Tibial artery (tissue), 4 donors: ENCODE measurements at places on chromosomes 12 and 14.

GRCh38 chr12:90808568-90808967, 146.4 kb downstream of the CCER1 start:
- no peaks in the 10 kb centered on the region for H3K4me1 ChIP-seq
- no peak overlapping the region for H3K27ac ChIP-seq
- DNase-seq, result no peak

- peaks cover 4% of the 10 kb centered on the region for H3K27me3 ChIP-seq
These were observed 18.1 kb downstream of the MEG3 start for GRCh38 chr14:100844082-100844408.

DNA sequence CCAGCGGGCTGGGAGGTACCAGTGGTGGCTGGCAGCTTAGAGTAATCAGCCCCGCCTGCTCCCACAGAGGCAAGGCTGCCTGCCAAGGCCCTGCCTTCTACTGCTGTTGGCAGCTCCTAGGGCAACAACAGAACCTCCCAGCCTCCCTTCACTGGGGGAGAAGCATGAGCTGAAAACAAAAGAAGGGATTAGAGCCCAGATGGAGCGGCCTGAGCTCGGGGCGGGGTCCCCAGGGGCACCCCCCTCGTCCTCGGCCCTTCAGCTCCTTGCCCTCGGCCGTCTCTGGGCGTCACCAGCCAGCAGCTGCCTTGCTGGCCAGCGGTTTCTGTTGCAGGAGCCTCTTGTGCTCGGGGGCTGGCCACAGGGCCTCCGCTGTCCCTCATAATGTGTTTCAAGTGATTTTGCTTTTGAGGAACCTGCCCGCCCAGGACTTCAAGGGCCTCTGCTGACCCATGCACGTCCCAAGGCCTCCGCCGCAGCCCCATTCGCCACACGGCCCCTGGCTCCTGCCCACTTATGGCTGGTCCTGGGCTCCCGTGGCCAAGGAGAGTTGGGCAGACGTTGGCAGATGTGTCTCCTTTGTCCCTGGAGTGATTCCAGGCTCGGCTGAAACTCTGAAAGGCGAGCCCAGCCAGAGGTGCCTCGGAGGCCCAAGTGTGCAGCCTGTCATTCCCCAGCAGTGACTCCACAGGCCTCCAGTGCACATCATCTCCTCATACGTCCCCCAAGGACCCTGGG, 49.7 kb downstream of the PSMA6 start:
- H3K27ac ChIP-seq, result peak overlapping the region; percentile 92
- no peaks in the 10 kb centered on the region for H3K27me3 ChIP-seq
- DNase-seq, result peak; percentile 100
- peaks cover 15% of the 10 kb centered on the region for H3K4me1 ChIP-seq
- peak overlapping the region; percentile 48 for H3K4me3 ChIP-seq

DNA sequence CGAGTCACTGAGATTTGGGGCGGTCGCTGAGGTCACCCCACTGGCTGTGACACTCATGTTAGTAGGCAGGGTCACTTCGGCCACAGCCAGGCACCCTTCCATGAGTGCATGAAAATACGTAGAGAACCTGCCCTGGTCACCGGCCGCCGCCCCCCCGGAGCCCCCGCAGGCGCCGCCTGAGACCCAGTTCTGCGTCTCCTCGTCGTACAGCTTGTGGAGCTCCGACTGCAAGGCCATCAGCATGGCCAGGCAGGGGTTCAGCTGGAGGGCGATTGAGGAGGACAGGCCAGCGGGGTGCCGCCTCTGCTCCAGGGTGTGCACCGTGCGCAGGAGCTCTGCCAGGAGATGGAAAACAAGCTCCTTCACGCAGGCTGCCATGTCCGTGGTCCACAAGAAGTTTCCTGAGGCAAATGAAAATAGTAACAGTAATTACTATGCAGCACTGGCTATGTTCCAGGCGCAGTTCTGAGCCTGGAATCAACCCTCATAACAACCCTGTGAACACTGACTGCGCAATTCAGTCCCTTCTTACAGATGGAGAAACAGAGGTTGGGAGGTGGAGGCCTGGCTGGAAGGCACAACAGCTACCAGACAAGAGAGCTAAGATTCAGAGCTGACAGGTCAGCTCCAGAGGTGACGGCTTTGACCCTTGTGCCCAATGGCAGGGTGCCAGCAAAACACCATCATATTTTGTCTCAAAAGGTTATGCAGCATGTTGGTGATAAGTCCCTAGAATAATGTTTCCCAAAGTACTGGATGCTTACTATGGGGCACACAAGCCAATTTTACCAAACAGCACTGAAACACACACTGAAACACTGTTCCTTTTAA, 59.9 kb downstream of the TRAFD1 start:
- no peak overlapping the region for H3K4me3 ChIP-seq
- H3K27ac ChIP-seq, result no peak overlapping the region
- H3K27me3 ChIP-seq, result no peaks in the 10 kb centered on the region
- no peak for DNase-seq

GRCh38 chr14:61150851-61151250, 130.3 kb downstream of the TMEM30B start:
- no peaks in the 10 kb centered on the region for H3K27me3 ChIP-seq
- no peak overlapping the region for H3K4me3 ChIP-seq
- peak overlapping the region; percentile 73 for H3K27ac ChIP-seq

DNA sequence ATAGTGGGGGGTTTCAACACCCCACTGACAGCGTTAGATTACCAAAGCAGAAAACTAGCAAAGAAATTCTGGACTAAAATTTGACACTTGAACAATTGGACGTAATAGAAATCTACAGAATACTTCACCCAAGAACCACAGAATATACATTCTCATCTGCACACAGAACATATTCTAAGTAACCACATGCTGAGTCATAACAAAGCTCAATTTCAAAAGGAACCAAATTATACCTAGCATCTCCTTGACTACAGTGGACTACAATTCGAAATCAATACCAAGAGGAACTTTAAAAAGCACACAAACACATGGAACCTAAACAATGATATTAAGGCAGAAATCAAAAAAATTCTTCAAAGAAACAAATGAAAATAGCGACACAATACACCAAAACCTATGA, 871.6 kb upstream of the MDGA2 start:
- no peak overlapping the region for H3K4me3 ChIP-seq
- H3K27me3 ChIP-seq, result no peaks in the 10 kb centered on the region
- H3K4me1 ChIP-seq, result no peaks in the 10 kb centered on the region
- H3K36me3 ChIP-seq, result no peaks in the 10 kb centered on the region

- no peaks in the 10 kb centered on the region for H3K36me3 ChIP-seq
- H3K4me3 ChIP-seq, result no peak overlapping the region
- no peak overlapping the region for H3K27ac ChIP-seq
- no peaks in the 10 kb centered on the region for H3K4me1 ChIP-seq
- no peak for DNase-seq
These were observed 9.2 kb upstream of the PALS1 start for GRCh38 chr14:67232066-67232465.

GRCh38 chr14:99287269-99287942, 15.4 kb upstream of the BCL11B start:
- H3K4me3 ChIP-seq, result no peak overlapping the region
- H3K4me1 ChIP-seq, result no peaks in the 10 kb centered on the region
- DNase-seq, result no peak
- H3K27me3 ChIP-seq, result no peaks in the 10 kb centered on the region
- H3K27ac ChIP-seq, result no peak overlapping the region

DNA sequence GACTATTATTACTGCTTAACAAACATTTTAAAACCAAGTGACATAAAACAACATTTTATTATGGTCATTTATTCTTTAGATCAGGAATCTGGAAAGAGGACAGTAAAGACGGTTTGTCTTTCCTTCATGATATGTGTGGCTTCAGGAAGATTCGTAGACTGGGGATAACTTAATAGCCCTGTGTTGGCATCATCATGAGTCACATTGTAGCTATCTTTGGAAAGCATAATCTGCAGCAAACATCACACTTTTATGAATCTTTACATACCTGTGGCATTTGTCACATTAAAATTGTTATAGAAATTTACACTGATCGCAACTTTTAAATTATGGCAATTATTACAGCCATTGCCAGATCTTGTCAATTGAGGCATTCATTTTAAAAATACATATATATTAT, 397.1 kb downstream of the NOVA1 start:
- no peak for DNase-seq
- peaks cover 4% of the 10 kb centered on the region for H3K27me3 ChIP-seq
- no peaks in the 10 kb centered on the region for H3K4me1 ChIP-seq
- no peak overlapping the region for H3K4me3 ChIP-seq

DNA sequence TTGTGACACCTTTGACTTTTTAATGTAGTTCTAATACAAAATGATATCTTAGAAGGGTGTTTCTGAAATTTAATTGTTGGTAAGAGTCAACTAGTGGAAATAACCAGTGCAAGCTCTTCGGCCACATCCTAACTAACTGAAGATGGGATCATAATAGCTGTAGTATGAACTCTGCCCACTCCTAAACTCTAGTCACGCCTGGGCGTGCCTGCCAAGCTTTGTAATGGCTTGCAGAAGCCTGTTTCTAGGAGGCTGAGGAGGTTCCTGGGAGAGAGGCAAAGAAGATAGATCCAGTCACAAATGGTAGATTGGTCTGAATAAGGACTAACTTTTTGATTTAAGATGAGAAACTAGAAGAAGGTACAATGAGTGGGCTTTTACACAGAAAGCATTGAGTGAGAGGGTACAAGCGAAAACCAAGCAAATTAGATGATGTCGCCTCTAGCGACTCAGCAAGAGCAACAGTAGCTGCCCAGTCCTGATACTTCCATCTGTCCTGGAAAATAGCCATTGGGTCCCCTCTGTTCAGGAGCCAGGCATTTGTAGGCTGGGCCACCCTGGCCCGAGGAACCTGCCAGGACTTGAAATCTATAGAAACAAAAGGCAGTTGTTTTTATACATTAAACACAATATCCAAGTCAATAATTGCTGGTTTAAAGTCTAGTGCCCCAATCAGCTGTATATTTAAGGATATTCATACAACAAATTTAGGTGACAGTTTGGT, 148.8 kb downstream of the SLC38A4 start:
- H3K4me1 ChIP-seq, result peaks cover 3% of the 10 kb centered on the region
- H3K4me3 ChIP-seq, result no peak overlapping the region
- H3K27ac ChIP-seq, result no peak overlapping the region
- no peak for DNase-seq
- no peaks in the 10 kb centered on the region for H3K27me3 ChIP-seq

- no peak for DNase-seq
- peaks cover 8% of the 10 kb centered on the region for H3K4me1 ChIP-seq
- no peaks in the 10 kb centered on the region for H3K27me3 ChIP-seq
- H3K36me3 ChIP-seq, result peaks cover 48% of the 10 kb centered on the region
- H3K4me3 ChIP-seq, result no peak overlapping the region
- H3K27ac ChIP-seq, result no peak overlapping the region
These were observed 19.4 kb upstream of the SELPLG start for GRCh38 chr12:108653082-108653516.

GRCh38 chr12:51311389-51311788, 12.6 kb downstream of the BIN2 start:
- no peaks in the 10 kb centered on the region for H3K27me3 ChIP-seq
- no peaks in the 10 kb centered on the region for H3K36me3 ChIP-seq
- peak; percentile 11 for DNase-seq

DNA sequence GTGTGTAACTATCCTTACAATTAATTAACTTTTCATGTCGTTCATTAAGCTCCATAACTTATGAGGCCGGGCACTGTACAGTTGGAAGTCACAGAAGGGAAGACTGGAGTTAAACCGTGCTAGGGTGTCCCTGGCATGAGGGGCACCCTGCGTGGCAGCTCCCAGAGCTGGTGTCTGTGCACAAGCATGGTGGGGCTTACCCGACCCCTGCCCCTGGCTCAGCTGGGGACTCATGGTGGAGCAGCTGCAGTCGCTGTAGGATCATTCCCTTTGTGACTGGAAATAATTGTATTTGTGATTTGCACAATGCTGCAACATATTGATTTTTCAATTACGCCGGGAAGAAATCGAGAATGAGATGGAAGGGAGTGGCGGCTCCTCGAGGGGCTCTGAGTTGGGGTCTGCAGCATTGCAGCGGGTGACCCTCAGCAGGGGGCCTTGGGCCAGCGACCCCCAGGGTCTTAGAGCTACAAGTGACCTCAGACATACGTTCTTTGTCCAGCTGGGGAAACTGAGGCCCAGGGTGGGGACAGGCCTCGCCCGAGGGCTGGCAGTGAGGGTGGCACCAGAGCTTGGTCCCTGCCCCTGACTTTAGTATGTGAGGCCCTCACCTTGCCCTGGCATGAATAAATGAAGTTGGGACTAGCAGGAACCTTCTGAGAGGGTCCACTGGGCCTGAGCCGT, 125.4 kb downstream of the KIF26A start:
- H3K4me1 ChIP-seq, result no peaks in the 10 kb centered on the region
- no peaks in the 10 kb centered on the region for H3K36me3 ChIP-seq
- H3K4me3 ChIP-seq, result no peak overlapping the region
- H3K27me3 ChIP-seq, result peaks cover 31% of the 10 kb centered on the region

- no peak overlapping the region for H3K27ac ChIP-seq
- H3K27me3 ChIP-seq, result no peaks in the 10 kb centered on the region
- DNase-seq, result no peak
- H3K4me3 ChIP-seq, result no peak overlapping the region
These were observed 88.0 kb downstream of the KIF21A start for GRCh38 chr12:39354955-39355354.

- no peak overlapping the region for H3K4me3 ChIP-seq
- no peaks in the 10 kb centered on the region for H3K27me3 ChIP-seq
- H3K4me1 ChIP-seq, result peaks cover 7% of the 10 kb centered on the region
- DNase-seq, result no peak
- no peaks in the 10 kb centered on the region for H3K36me3 ChIP-seq
- no peak overlapping the region for H3K27ac ChIP-seq
These were observed 19.8 kb upstream of the DHRS7 start for GRCh38 chr14:60184905-60185555.

DNA sequence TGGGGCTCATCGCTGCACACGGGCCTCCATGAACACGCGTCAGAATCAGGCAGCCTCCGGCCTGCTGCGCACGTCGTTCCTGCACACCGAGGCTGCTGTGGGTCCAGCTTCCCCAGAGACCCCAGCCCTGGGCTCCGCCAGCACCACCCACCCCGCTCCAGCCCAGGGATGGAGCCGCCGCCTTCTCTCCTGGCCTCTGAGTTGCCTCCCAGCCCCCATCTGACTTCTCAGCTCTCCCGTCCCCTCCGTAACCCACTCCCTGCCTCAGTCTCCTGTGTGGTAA, 253.9 kb upstream of the SFSWAP start:
- H3K4me1 ChIP-seq, result no peaks in the 10 kb centered on the region
- no peak for DNase-seq
- H3K4me3 ChIP-seq, result no peak overlapping the region
- H3K27ac ChIP-seq, result no peak overlapping the region
- H3K36me3 ChIP-seq, result no peaks in the 10 kb centered on the region

GRCh38 chr14:59634617-59635016, 58.0 kb upstream of the CCDC175 start:
- no peak for DNase-seq
- peaks cover 13% of the 10 kb centered on the region for H3K4me1 ChIP-seq
- no peaks in the 10 kb centered on the region for H3K27me3 ChIP-seq
- H3K36me3 ChIP-seq, result no peaks in the 10 kb centered on the region

DNA sequence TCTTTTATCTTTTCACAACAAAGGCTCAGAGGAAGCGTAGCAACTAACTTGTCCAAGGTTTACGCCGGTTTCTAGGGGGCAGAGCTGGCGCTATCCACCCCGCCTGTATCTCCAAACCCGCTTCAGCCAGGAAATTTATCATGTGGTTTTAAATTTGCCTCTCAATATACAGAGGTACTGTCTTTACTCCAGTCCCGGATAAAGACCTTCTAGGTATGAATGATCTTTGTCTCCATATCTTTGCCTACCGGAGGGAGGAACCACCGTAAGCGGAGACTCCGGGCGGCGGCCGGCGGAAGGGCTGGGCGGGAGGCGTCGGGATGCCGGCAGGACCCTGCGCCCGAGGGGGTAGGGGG, 693 bp upstream of the RIMKLB start:
- peak overlapping the region; percentile 100 for H3K27ac ChIP-seq
- H3K27me3 ChIP-seq, result no peaks in the 10 kb centered on the region
- H3K4me1 ChIP-seq, result peaks cover 35% of the 10 kb centered on the region
- no peak for DNase-seq
